ENCODE measurements at places on chromosomes 1 and 21.

DNA sequence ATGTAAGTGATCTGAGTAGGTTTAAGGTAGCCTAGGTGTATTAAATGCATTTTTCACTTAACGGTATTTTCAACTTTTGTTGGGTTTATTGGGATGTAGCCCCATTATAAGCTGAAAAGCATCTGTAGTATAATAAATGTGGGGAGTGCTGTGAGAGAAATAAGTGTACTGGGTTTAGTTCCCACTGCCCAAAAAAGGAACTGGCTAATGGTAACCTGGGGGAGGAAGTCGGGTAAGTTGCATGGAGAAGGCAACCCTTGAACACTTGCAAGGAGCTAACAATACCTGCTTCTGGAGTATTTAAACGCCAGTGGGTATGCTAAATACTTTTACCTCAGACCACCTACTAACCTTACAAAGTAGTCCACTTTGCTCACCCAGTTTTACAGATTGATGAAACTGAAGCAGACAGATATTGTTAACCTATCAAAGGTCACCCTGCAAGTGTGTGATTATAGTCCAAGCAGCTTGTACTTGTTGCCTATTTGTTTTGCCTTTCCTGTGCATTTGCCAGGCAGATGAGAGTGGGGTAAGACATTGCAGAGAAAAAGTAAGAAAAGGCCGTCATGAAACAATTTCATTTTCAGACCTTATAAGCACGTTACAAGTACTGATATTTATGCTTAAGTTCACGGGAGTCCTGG, 7.6 kb upstream of the SHISA4 start:
- no peak for DNase-seq

DNA sequence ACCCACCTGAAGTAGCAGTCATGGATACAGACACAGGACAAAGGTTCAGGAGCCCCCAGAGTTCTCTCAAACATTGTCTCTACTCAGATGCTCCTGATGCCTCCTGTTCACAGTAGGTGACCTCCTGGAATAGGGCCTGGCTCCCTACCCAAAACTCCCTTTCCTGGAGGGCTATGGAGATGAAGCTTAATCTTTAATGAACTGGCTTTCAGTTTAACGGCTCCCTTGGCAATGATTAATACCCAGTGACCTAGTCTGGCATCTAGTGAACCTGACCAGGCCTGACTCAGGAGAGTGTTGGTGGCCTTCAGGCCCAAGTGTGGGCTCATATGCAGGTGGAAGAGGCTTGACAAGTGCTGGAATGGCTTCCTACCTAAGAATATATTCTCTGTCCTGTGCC, 65.2 kb upstream of the TRABD2B start:
- no peak for DNase-seq

- DNase-seq: no peak
Measured at GRCh38 chr1:206451134-206451686, 19.1 kb upstream of the IKBKE start.

DNA sequence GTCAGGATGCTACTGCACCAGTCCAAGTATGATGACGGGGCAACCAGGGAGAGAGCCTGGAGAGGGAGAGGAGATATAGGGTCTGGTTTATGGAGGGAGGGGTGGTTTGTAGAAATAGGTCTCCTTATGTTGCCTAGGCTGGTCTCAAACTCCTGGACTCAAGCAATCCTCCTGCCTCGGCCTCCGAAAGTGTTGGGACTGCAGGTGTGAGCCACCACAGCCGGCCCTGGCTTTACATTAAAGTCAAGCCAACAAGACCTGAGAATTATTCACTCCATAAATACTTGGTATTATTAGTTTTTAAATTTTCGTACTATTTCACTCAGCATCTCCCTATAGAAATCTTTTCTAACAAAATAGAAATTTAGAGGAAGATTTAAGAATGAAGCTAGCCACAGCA, 86.8 kb downstream of the MATN1 start:
- DNase-seq: no peak

GRCh38 chr1:103937763-103938357, 188.2 kb downstream of the AMY1C start:
- no peak for DNase-seq

GRCh38 chr1:85577419-85578320, 2.9 kb upstream of the CCN1 start:
- DNase-seq: no peak

DNA sequence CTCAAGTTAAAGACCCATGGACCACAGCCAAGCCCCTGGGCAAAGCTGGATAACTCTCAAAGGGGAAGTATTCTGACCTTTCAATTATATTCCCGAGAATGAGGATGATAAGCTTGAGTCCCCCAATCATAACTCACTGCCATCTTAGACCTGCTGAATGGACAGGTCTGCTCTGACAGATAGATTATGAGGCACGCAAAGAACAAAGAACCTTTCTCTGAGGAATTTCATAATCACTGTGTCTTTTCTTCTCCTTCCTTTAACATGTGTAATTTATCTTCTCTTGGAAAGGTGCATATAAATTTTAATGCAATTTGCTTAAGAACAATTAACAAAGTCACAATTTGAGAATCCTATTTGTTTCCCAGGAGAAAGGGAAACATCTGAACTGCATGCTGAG, 22.0 kb downstream of the PIGM start:
- no peak for DNase-seq

DNA sequence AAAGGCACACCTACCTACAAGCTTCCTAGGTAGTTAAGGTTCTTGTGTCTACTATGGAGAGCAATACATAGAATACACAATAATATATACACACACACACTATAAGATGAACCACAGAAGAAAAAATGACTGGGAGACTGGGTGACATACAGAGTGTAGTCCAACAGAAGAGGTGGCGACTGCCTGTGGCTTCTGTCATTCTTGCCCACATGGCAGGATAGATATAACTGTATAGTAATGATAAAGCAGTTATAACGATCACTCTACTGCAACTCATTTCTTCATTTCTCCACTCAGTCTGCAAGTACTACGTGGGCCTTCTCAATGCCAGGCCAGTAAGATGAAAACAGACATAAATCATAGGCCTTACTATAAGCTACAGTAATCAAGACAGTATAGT, 113.8 kb upstream of the EDN2 start:
- no peak for DNase-seq

- no peak for DNase-seq
Measured at GRCh38 chr21:34589511-34590282, 25.2 kb downstream of the RCAN1 start.

DNA sequence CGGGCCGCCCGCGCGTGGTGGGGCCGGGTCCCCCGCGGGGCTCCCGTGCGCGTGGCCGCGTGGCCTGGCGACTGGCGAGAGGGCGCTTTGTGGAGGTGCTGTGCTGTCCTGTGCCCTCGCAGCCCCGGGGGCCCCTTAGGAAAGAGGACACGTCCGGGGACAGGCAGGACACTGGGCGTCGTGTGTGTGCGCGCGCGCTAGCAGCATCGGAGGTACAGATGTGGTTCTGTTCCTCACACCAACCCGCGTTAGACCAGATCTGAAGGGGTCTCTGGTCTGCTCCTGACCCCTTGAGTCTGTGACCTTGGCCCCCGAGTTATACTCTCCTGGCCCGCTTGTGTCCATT, 489 bp downstream of the ACTN2 start:
- DNase-seq: no peak

GRCh38 chr1:178620584-178621475, 104.2 kb upstream of the RALGPS2 start:
- no peak for DNase-seq

DNA sequence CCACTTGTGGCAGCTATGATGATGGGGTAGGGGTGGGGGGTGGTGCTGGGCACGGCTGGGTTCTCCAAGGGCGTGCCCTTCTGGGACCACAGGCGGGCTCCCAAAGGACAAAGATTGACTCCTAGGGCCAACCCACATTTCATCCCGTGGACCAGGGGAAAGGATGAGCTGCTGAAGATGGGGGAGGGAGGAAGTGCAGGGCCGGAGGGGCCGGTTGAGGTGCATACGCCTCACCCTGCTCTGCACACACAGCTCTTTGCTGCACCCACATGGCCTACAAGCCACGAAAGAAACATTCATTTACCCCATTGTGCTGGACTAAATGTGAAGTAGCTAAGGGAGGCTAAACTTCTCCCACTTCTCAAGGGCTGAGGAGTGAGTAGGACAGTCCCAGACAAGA, 34.2 kb upstream of the GNPAT start:
- no peak for DNase-seq

DNA sequence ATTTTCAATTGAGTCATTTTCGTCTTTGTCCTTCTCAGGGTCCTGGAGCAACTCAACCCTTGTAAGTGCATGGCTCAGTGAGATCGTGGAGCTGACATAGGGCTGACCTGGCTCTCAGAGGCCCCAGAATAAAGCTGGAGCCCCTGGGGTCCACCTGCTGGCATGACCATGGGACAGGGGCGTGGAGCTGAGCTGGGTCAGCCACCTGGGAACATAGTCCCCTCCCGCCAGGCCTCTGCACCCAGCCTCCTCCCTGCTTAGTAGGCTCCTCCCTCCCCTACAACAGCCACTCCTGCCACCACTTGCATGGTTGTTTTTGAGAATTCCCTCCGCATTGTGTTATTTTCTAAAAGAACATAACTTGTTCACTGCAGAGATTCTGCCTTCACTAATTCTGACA, 3.1 kb upstream of the RIPK4 start:
- no peak for DNase-seq

GRCh38 chr1:73626326-73626725, 571.6 kb downstream of the LRRIQ3 start:
- DNase-seq: no peak

DNA sequence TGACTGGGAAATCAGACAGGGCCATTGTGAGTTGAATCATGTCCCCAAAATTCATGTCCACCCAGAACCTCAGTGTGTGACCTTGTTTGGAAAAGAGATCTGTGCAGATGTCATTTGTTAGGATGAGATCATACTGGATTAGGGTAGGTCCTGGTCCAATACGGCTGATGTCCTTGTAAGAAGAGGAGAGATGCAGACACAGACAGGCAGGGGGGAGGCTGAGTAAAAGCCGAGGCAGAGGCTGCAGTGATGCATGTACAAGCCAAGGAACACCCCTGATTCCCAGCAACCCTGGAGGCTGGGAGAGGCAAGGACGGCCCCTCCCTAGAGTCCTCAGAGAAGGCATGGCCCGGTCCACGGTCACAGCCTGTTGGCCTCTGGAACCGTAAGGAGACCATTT, 15.9 kb upstream of the NPPB start:
- DNase-seq: no peak

GRCh38 chr1:29855561-29856160, 619.3 kb downstream of the PTPRU start:
- DNase-seq: no peak

GRCh38 chr1:37656026-37656425, 21.3 kb upstream of the RSPO1 start:
- DNase-seq: no peak

DNA sequence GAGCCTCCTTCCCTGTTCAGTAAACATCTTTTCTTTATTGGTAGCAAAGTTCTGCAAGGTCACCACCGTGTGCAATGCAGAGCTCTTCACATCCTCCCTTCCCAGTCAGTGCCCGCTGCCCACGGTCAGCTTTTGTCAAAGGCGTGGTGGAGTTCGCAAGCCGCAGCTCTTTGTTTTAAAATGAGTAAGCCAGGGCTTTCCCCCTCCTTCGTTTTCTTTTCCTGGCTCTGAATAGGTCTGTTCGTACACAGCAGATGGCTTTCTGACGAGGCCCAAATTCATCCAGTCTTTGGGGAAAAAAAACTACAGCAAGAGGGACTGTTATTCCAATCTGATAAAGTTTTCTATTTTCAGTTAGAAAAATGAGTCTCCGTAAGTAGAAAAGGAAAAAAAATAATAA, 153.2 kb downstream of the LRIG2 start:
- DNase-seq: no peak

GRCh38 chr1:58722414-58722813, 22.6 kb upstream of the MYSM1 start:
- DNase-seq: no peak

- no peak for DNase-seq
Measured at GRCh38 chr1:163922743-163923201, 601.0 kb downstream of the NUF2 start.

GRCh38 chr1:230550428-230550827, 91.9 kb upstream of the COG2 start:
- DNase-seq: no peak

DNA sequence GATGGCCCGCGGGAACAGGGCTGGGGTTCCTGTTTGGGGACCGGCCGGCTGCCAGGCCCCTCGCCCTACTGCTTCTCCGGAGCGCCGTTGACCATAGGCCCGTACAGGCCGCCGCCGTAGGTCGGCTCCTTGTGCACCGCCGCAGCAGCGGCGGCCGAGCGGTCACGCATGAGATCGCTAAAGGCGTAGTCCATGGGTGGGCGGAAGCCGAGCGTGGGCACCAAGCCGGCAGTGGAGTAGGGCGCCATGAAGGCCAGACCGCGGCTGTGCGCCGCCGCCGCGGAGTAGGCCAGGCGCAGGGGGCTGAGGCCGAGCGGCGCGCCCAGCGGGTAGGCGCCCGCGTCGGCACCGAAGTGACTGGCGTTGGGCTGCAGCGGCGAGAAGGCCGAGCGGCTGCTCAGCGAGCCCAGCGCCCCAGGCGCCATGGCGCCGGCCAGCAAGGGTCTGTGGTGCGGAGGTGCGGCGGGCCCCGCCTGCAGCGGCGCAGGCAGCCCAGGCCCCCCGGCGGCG, 4.6 kb downstream of the DMRTA2 start:
- no peak for DNase-seq

GRCh38 chr1:179241530-179242097, 12.1 kb upstream of the ABL2 start:
- no peak for DNase-seq

- no peak for DNase-seq
Measured at GRCh38 chr1:117622726-117623125, 16.9 kb downstream of the TENT5C start.

DNA sequence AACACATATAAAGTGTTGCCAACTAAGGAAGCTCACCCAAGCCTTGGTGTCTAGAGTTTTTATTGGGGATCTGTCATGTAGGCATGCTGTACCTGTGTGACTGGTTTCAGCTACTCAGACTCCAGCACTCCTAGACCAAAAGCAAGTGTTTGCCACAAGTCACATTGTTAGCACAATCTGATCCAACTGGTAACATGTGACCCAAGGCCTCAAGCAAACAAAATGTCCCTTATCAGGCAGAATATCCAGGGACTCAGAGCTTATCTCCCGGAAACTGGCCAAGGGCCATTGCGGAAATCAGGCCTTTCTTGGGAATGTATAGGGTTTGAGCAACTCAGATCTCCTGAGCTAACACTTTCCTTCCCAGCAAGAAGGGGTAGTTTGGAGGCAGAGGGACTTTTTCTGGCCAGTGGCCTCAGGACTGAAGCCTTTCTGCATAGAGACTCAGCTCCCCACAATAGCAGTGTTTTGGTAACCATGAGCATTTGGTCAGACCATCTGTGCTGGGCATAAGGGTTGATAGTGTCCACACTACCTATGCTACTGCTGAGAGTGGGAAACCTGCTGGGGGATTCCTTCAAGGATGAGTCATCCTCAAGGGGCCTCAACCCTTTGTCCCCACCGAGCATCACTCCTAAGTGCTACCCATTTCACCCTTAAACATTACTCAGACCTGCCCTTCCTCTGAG, 29.6 kb downstream of the NHLH2 start:
- DNase-seq: no peak

DNA sequence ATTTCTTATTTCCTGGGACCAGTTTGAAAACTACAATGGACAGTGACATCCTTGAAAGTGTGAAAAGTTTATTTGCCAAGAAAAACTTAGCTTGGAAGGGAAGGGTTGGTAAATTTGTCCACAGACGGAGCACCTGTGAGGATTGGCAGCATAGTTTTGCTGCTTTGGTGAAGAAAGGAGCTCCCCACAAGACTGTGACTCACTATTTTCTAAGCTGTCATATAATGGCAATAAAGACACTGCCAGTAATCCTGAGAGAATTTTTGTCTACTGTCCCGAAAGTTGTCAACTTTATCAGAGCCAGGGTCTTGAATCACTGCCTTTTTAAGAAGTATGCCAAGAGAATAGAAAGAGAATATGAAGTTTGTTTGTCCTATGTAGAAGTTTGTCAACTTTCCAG, 230.8 kb downstream of the NEGR1 start:
- no peak for DNase-seq
